ENCODE measurements at places on chromosomes 3 and 15.

- no peak for DNase-seq
Measured at GRCh38 chr3:126549861-126550487, 8.8 kb downstream of the C3orf22 start.

DNA sequence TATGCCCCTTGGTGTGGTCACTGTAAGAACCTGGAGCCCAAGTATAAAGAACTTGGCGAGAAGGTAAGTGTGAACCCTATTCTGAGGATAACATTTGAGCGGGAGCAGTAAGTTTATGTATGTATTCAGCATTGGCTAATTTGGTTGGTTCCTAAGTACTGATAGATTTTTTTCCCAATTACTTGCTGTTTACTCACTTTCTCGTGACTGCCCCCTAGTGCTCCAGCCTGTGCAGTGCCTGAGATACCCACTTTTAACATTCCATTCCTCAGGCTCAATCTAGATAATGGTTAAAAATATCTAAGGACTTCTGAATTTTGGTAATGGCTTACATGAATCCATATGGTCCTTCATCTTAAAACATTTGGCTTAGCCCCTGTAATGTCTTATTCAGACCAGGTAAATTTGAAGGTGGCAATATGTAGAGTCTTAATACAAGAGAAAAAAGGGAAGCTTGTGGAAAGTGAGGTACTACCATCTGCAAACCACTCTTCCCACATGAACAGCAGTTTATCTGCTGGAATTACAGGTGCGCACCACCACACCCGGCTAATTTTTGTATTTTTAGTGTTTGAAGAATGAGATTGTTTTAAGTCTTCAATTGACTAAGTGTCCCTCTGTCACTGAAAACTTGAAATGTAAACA lies 7.1 kb downstream of the ELL3 start:
- no peak for DNase-seq

- DNase-seq: no peak
Measured at GRCh38 chr3:141255846-141256261, 24.2 kb downstream of the PXYLP1 start.

DNA sequence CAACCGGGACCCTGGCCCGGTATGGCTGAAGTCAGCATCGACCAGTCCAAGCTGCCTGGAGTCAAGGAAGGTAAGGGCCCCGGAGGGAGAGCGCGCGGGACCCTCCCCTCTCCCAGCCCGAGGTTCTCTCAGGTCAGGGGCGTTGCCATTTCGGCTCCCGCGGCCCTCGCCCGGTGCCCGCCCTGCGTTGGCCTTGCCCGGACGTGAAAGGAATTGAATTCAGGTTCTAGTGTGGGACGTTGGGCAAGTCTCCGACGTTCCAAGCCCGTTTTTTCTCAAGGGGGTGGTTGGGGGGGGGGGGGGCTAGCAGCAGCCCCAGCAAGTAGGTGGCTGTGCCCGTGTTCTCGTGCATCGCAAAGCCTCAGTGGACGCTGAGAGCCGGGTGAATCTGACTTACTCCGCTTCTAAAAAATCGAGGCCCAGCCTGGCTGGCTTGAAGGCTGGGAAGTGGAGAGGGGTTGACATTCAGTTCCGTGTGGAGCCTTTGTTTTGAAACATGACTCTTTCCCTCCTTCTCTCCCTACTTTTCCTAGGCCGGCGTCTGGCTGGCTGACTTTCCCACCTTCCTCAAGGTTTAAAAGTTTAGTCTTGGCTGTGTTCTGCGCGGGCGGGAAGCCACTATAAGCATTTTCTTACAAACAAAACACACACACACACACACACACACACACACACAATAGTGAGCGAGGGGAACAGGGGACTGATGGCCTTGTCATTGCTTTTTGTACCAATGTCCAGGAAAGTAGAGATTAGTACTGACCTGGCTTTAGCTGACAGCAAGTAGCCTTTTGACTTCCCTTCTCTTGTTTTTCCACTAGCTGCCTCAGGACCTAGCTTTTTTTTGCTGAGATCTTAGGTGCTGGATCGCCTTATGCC lies at the start of gene UTS2B:
Gene UTS2B (minus strand): TSS at position 873 of the 876 bp plus-strand sequence. CDS start 48,337 bp downstream, outside the sequence.
- no peak for DNase-seq

DNA sequence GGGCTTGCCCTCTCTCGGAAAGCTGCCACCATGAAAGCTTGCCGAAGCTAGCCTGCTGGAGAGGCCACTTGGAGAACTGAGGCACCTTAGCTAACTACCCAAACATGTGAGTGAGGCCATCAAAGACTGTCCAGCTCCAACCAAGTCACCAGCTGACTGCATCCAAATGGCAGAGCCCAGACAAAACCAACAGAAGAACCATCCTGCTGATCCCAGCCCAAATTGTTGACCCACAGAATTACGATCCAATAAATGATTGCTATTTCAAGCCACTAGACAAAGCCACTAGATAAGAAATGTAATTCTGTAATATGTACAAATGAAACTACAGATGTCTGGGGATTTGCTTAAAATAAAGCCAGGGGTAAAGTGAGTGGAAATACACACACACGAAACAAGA lies 109.8 kb upstream of the TRPM1 start:
- no peak for DNase-seq

DNA sequence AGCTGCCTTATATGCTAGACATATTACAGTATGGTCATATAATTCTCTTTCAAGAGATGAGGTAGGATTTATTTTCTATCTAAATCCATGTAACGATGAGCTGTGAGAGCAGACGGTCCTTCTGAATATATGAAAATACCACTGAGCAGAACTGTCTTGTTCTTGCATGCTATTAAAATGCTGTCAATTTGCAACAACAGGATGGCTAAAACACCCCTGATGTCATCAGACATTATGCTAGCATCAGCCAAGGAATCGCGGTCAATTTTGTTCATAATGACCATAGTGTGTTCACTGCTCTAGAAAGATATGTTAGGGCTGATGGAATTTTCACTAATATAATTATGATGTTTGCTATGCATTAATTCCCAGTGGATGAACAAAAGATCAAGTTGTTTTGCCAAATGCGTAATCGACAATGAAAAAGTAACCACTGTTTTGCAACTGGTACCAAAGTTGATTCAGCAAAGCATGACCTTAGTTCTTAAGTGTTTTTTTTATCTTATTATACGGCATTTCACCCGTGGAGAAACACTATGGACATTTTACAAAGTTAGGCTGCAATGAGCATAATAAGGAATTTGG lies 765.4 kb upstream of the NR2F2 start:
- DNase-seq: no peak

GRCh38 chr3:128447561-128448013 lies 19.1 kb downstream of the DNAJB8 start:
- no peak for DNase-seq

DNA sequence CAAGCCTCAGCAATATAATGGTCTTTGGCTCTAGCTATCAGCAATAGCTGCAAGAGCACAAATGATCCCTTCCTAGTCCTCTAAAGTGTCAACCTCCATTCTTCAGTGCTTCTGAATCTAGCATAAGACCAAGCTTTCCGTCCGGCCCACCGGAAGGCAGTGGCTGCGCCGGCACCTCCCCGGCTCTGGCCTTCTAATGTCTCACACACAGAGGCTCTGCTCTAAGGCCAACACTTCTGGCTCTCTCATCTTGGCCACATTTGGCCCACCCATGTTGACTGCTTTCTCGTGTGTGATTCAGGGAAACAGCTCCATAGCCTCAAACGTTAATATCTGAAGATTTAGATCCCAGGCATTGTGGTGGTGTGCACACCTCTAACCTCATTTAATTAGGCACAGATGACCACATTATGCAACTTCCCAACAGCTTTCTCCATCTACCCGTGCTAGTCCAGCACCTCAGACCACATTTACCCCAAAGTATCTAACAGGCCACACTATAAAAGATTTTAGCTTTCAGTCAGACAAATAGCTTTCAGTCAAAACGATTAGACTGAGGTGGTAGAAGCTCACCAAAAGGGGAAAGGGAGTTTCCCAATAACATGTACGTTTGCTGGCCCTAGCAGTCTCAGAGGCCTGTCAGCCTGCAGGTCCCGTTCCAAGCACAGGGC lies 19.3 kb downstream of the SLC51A start:
- DNase-seq: no peak

DNA sequence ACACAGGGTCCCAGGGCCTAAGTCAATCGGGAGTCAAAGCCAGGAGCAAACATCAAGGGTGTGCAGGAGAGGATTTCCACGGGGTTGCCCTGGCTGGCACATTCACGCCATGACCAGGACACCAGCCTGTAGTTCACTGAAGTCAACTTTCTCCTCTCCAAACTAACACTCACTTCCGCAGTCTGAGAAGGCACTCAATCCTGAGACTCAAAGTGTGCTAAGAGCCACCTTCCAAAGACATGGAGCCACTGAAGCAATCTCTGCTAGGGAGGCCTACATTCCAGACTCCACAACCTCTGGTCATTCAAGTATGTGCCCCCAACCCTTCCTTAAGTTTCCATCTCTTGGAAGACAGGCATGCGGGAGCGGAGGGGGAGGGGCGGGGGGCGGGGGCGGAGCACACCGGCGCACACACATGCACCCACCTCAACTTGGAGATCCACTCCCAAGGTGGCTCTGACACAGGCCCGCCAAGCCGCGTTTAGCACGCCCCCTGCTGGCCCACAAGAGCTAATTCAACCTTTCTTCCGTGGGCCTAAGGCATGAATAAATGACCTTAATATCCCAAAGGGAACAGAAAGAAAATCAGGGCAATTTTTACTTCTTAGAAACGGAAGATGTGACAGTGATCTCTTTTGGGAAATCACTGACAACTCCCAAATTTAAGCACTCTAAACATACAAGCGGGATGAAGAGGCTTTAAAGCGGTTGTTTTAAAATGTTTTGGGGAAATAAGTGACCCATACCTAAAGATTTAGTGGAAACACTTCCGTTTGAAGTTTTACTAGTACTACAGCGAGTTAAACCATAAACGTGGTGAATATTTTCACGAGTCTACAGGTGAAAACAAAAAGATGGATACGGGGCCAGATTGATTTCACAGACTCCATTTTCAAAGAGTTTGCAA lies 162.5 kb upstream of the CHRNA7 start:
- DNase-seq: no peak

- DNase-seq: no peak
Measured at GRCh38 chr15:57596978-57597377, 5.3 kb downstream of the MYZAP start.

Data from AG04449 (cell line).